ENCODE measurements at places on chromosomes 4 and X.

DNA sequence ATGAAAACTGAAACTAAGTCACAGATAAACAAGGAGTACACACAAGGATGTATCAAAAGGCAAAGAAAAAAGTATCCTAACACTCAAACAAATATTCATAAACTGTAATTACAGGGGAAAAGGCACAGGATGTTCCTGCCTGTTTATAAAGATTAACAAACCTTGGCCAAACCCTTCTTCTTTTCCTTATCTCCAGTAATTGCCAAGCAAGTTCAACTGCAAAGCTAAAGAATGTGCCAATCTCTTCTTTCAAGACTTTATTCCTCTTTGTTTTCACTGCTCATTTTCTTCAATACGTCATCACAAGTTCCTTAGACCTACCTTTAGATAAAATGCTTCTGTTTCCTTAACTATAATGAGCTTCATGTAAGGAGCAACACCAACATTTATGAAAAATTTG, 171.2 kb downstream of the AMELX start:
- DNase-seq, result no peak

DNA sequence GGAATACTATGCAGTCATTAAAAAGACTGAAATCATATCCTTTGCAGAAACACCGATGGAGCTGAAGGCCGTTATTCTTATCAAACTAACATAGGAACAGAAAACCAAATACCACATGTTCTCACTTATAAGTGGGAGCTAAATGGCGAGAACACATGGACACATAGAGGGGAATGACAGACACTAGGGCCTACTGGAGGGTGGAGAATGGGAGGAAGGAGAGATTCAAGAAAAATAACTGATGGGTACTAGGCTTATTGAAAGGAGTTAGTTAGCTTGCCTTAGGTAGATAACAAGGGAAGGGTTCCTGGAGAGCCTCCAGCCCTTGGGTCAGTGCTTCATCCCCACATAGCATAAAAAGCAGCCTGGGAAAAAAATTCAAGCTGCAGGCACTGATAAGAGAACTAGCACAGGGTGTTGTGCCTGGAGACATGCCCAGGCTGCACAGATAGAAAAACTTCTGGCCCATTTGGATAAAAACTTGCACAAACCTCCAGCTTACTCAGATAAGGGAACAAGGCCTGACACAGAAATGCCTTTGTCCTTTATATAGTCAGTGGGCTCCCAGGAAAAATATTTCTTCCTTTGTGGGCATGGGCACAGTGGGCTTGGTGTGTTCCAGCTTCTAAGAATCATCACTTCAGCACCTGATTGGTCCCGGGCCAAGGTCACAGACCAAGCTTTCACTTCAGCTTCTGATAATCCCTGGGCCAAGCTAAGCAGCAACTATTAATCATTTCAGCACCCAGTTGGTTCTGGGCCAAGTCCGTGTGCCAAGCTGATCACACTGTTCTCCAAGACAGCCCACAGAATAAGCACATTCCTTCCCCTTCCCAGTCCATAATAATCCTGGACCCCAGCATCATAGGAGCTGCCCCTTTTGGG, 23.1 kb upstream of the PWWP3B start:
- DNase-seq, result no peak

- DNase-seq, result no peak
These were observed 73.4 kb upstream of the EDNRA start for GRCh38 chr4:147407261-147408045.

GRCh38 chrX:140715787-140716186, 6.2 kb downstream of the LINC00632 start:
- DNase-seq, result no peak

DNA sequence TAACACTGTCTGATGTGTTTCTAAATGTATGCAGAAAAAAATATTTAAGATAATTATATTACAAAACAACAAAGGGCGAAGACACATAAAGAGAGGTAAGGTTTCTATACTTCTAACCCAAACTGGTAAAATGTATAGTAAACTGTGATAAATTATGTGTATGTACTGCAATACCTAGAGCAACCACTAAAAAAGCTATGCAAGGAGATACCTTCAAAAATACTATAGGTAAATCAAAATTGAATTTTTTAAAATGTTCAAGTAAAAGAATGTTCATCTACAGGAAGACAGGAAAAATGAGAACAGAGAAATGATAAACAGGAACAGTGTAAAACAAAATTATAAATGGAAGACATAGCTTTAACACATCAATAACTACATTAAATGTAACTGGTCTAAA, 27.3 kb upstream of the RAI2 start:
- DNase-seq, result no peak

- no peak for DNase-seq
These were observed 163.0 kb downstream of the BTC start for GRCh38 chr4:74631338-74631737.

GRCh38 chr4:89230271-89230670, 77.3 kb downstream of the GPRIN3 start:
- DNase-seq, result no peak

- no peak for DNase-seq
These were observed 50.2 kb downstream of the SUPT20HL1 start for GRCh38 chrX:24410514-24411189.

DNA sequence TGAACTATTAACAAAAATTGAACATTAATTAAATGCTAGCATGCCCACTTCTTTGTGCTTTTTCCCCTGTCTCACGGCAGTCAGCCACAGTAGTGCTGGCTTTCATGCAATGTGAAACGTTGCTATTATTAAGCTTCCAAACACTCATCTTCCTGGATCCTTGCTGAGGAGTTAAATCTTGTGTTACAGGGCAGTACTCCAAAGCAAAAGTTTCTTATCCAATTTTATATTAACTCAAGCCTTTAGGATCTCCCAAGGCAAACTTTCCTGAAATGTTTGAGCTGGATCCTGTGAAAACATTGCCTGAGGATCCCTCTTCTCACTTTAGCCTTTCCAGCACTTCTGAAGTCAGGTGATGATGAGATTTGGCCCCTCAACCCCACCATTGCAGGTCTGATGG, 1454.8 kb downstream of the FSTL5 start:
- no peak for DNase-seq

DNA sequence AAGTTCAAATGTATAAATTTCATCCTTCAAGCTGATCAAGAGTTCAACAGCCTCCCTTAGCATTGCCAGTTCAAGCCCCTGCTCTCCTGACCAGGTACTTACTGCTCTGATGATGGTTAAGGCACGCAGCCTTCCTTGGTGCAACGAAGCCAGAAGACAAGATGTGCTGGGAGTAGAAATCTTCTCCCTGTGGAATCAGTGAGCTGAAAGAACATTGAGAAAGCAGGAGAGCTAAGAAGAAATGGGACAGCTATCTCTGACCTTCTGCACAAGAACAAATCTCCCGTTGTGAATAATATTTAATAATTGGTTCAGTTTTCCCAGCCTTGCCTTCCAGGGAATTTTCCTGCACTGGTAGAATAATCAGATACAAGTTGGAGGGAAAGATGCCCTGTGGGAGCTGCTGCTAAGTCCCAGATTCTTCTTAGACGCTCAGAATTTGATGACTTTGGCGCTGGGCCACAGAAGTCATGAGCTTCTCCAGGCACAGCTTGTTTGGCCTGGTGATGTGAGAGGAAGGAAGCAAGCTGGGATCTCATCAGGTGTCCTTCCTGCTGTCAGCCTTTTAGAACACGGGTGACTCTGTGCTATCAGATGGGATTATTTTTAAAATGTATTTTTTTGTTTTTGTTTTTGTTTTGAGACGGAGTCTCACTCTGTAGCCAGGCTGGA, 77.8 kb downstream of the CD38 start:
- DNase-seq, result no peak

- DNase-seq, result no peak
These were observed 61.7 kb upstream of the RELL1 start for GRCh38 chr4:37747772-37748330.

DNA sequence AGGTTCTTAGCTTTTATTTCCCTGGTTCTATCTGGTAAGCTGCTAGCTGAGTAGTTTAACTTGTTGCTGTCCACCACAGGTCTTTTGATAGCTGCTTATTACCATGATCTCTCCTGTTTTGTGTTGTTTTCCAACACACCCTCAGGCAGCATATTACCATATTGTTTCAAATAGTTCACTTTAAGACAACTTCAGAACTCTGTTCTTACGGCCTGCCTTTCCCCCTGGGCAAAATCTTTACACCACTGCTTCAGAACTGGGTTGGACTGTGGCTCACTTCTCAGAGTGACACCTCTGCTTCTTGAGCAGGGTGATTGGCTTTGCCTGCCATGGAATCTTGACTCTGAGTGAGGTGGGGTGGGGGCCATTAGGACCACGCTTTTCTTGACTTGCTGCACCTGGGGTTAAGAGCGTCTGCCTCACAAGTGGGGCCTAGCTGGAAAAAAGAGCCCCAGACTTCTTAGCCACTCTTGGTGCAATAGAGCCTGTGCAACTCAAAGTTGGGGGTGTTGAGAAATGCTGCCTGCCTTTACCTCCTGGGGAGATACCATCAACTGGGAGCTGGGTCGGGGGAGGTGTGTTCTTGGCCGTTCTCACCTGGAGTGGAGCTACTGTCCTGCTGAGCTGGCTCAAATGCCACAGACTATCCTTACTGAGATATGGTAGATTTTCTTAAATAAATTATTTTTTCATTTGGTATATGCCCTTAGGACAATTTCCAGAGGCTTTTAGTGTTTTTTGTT, 23.4 kb downstream of the USP9X start:
- DNase-seq, result no peak

GRCh38 chrX:13212191-13212651, 107.6 kb downstream of the ATXN3L start:
- no peak for DNase-seq

DNA sequence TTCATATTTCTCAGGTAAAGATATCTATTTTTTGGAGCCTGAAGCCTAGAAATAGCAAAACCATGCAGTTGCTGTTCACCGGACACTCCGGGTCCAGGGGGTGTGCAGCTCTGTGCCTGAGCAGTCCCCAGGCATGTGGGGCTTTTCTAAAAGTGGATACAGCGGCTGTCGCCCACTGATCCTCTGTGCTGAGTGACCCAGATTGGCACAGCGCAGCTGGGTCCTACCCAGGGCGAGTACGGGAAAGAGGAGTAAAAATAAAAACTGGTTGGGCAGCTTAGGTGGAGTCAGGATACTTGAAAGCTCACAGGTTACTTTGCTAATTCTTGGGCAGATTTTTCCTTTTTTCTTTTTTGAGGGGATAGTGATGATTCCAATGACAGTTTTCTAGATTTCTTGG, 118.8 kb downstream of the UCHL1 start:
- DNase-seq, result no peak

DNA sequence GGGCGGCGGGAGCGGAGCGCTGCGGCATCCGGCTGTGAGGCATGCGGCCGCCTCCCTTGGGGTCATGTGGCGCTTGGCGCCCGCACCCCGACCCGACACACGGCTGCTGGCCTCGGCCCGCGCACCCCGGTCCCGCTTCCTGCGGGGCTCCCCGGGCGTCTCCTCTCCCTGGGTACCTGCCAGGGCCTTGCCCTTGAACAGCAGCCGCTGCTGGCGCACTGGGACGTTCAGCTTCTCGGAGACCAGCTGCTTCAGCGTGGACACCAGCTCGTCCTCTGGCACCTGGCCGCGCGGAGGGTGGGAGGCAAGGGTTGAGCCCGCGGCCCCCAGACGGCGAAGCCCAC, 391 bp downstream of the UBL4A start:
- DNase-seq, result peak; percentile 35

- DNase-seq, result no peak
These were observed 91.6 kb upstream of the PLAC1 start for GRCh38 chrX:134749706-134750445.

- no peak for DNase-seq
These were observed 1698.6 kb upstream of the IGFBP7 start for GRCh38 chr4:58808817-58809216.

DNA sequence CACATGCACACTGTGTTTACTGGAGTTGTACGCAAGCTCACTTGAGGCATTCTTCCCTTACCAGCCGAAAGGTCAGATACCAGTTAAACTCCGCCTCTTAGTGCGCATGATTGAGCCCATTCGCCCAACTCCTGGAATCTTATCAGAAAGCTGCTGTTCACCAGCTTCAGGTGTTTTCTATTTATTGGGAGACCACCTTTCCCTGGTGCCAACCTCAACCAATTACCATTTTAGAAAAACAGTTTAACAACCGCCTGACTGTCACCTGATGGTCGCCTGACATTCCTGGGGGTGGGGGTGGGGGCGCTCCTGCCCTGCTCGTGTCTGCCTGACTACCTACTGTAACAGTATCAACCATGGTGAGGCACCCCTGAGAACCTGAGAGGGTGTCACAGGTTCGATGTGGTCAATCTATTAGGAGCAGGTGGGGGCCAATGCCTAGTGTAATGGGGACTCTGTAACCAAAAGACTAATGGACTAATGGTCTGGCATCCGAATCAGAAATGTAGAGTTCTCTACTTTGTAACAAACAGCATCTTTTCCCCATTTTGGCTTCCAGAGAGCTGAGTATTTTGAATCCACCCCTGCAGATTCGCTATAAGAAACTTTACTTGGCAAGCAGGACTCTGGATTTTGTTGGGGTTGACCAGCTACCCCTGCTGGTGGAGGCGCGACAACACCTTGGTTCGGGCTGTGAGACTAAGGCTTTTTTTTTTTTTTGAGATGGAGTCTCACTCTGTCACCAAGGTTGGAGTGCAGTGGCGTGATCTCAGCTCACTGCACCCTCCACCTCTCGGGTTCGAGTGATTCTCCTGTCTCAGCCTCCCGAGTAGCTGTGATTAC, 58.2 kb upstream of the ZNF157 start:
- peak; percentile 49 for DNase-seq

- DNase-seq, result no peak
These were observed 219.1 kb upstream of the BMP3 start for GRCh38 chr4:80811406-80811805.

GRCh38 chr4:2470791-2471190, 1.9 kb downstream of the RNF4 start:
- no peak for DNase-seq

- DNase-seq, result no peak
These were observed 261.6 kb downstream of the ANK2 start for GRCh38 chr4:113311047-113311446.

GRCh38 chrX:55488593-55489313, 895 bp downstream of the USP51 start:
- DNase-seq, result peak; percentile 68

DNA sequence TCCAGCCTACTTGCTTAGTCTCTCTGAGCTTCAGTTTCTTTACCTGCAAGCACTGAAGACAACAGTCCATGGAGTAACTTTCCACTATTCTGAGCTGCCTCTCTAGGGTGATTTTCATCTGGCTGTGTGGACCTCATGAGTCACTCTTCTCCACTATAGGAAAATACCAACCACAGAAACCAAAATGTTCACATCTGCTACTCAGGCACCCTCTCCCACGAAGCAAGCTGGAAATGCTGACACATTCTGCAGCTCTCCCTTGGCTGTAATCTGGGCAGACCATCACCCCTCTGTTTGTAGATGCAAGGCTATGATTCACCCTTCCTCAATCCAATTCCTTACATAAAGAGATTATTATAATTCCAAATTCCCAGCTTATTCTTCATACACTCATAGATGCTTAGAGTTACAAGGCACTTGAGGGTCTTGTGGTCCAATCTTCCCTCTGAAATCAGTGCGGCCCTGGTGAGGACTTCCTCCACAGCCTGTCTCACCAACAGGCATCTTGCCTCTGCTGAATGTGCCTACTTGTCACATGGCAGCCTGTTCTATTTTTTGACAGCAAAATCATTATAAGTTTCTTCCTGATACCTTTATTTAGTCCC, 97.0 kb upstream of the LNX1 start:
- no peak for DNase-seq
